Progenitor cell of endocrine pancreas (in vitro differentiated cells): ENCODE measurements at places on chromosomes 13 and 19. TPM values are rescaled to one million over a fixed set of nuclear protein-coding genes. Genes with fewer than 3 reads are reported as not detected.

DNA sequence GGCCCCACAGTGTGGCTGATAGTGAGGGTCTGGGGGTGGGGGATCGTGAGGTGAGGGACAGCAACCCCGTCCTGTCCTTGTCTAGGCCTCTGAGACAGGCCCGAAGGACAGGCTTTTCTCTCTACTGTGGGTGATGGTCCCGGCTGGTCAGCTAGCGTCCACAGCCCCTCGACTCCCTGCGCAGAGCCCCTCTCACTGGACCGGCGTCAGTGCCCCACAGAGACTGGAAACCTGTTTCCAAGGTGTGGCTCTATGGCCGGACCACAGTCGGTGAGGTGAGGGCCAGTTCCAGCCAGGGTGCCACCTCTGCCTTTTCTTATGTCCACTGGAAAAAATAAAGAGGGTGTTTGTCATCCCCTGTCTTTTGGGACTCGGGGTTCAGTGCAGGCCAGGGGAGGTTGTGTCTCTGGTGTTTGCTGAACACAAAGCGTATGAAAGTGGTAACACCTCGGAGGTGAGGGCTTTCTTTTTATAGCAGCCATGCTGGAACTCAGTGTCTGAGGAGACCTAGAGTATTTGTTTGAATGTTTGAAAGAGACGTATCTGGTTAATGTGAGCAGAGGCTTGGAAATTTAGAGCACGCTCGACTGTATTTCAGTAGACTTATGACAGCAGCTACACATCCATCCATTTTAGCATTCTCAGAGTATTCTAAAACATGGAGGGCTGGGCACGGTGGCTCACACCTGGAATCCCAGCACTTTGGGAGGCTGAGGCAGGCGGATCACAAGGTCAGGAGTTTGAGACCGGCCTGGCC is 22.8 kb downstream of the ATP11A start:
- DNase-seq = no peak

DNA sequence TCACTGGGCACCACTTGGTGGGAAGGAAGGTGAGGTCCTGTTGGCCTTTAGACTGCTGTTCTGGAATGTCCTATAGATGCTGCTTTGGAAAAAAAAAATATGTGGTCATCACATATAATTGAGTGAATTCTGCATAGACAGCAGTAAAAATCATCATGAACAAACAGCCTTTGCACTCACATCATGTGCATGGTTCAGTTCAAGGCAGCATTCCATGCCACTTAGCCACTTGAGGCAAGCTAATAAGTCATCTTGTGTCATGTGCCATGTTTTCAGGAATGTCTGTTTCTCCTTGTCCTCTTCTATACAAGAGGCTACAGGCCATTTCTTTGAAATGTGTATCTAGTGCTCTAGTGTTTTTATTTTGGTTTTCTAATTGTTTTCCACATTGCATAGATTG is 43.9 kb upstream of the TSC22D1 start:
- no peak for DNase-seq

MAMSTR gene
- 2.0 and 2.1 TPM in 2 replicates for total RNA-seq

DNA sequence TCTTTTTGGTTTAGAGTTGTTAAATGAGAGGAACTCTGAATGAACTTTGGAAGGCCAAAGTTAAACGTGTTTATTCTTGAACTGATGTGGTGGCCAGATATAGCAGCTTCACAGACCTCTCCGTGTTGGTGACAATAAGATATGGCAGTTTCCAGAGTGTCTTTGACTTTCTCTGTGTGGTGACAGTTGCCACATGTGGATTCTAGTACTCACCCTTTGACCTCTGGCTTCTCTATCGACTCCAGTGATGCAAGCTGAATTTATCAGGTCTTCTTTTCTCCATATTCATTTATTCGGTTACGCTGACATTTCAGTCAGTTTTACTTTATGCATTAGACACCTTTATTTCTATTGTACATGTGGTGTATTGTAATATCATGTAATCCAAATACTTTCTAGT is 1469.5 kb downstream of the SLITRK1 start:
- DNase-seq = no peak

SPPL2B gene
- total RNA-seq = 148 and 153 TPM in 2 replicates

DNA sequence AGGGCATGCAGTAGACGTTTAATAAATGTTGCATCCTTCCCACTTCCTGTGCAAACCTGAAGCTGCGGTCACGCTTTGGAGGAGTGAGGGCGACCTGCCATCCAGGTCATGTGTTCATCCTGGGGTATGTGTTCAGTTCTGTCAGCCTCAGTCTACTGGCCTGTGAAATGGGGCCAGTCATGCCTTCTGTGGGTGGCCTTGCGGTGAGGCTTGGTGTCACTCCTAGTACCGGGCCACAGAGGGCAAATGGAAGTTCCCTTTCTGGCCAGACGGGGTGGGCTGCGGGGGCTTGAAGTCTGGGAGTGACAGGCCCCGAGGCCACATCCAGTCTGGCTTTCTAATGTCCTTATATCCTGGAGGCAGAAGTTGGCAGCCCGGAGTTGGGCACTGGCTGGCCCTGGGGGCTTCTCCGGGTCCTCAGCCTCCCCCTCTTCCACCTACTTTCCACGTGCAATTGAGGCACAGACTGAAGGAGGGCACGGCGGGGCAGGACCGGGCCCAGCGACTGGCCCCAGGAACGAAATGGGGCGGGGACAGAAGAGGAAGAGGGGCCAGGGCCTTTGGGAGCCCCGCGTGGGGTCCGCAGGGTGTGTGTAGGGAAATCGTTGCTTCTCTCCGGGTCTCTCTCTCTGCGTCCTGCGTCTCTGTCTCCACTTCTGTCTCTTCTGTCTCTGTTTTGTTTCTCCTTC is 11.1 kb downstream of the PDE4A start:
- no peak for DNase-seq

TJP3 gene
- total RNA-seq = 36.3 and 40.7 TPM in 2 replicates

DNA sequence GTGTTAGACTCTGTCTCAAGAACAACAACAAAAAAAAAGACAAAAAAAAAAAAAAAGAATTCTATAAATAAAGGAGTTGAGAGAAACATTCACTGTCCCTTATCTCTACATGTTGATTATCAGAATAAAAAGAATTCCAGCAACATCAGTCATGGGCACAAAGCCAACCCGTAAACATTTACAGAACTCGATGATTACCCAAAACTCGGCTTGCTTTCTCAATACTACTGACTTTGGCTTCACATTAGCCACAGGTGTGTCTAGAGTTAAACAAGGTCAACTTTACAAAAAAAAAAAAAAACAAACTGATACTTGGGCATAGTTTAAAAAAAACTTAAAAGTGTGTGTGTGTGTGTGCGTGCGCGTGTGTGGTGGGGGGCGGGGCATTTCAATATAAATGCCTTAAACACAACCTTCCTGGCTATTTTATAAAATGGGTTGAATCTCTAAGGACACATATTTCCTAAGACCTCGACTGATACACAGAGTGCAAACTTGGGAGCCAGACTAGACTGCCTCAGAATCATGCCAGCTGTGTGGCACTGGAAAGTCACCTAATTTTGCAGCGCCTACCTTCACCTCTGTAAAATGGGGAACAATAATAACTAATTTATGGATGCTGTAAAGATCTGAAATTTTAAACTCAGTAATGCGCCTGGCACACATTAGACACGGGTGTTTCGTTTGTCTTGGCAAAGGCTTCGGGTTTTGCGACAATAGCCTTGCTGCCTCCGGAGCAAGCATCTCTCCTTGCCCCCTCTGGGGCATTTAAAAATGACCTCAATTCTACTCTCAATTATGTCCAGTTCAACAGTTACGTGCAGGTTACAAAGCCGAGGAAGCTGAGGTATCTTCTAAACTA is 922 bp downstream of the EBPL start:
- no peak for DNase-seq

DNA sequence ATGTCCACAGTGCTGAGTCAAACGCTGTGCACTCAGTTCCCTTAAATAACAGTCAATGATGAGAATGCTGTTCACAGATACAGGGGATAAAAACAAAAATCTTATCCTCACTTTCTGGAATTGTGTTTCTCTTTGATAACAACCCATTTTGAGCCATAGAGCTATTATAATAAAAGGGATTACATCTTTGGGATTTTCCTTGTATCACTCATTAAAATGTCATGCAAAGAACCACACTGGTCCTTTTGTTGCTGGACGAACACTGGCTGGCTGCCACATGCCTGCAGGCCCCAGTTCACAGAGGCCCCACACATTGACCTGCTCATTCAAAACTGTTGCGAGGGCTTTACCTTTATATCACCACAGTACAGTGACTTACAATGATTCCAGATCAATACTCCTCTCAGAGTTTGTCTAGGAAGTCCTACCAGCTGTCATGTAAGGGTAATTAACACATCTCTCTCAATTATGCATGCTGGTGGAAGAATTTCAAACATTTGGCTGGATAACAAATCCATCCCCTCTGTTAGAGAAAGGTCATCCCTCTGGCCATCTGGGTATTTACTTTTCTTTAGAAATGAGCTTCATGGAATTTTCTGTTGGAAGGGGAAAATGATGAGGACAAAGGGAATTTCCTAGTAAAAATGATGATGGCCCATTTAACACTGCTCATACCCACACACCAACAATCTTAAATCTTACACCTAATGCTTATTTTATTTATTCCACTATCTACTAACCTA is 85.9 kb downstream of the MBNL2 start:
- DNase-seq = no peak

DNA sequence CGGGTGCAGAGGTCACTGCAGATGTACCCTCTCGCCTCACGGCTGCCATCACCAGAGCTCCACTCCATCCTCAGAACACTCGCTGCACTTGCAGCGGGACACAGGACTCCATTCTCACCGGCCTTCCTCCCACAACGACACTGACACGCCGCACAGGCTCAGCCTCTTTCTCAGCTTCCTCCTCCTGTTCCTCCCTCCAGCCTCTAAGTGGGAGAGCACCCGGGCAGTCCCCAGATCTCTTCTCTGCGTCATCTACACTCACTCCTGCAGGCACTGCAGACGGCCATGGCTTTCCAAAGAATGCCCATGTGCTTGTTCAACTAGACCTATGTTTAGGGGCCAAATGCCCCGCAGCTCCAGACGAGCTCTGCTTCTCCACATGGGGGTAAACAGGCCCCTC is 14.3 kb upstream of the FKRP start:
- DNase-seq = no peak

FUT1 gene
- 5.4 and 6.9 TPM in 2 replicates for total RNA-seq

DNA sequence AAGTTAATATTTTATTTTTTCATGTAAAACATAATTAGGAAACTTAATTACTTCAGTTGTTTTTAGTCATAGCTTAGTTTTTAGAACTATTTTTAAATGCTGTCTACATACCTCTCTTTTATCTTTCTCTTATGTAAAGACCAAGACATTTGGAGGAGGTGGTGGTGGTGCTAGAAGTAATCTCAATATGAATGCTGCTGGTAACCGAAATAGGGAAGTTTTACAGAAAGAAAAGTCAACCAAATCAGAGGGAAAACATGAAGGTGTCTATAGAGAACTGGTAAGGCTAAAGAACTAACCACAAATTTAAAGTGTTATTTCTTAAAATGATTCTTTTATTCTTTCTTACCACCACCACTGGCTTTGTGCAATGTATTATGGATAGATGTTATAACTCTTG is 97.3 kb downstream of the TDRD3 start:
- no peak for DNase-seq

- peak; percentile 53 for DNase-seq
Observed at GRCh38 chr19:39502640-39503417, 4.1 kb downstream of the DLL3 start.

GRCh38 chr19:21023901-21024300 is 3.4 kb downstream of the ZNF430 start:
- DNase-seq = no peak

DNA sequence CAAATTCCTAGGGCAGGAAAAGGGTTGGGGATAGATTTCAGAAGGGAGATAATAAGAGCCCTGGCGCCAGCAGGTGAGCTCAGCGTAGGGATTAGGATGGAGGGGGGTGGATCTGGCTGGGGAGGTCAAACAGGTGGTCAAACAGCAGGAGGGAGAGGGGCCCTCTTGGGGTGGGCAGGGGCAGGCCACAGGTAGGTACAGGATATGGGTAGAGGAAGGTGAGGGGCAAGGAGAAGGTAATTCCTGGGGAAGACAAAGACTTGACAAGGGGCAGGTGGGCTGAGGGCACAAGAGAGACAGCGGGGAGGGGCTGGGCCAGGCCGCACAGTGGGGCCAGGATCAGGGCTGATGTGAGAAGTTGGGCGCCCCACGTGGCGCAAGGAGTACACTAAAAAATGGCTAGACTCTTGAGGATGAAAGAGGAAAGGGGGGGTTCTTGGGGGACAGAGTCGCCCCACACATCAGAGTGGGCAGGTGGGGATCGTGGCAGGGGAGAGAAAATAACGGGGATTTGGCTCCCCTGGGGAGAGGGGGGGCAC is 713 bp downstream of the KRI1 start:
- peak; percentile 34 for DNase-seq

DNA sequence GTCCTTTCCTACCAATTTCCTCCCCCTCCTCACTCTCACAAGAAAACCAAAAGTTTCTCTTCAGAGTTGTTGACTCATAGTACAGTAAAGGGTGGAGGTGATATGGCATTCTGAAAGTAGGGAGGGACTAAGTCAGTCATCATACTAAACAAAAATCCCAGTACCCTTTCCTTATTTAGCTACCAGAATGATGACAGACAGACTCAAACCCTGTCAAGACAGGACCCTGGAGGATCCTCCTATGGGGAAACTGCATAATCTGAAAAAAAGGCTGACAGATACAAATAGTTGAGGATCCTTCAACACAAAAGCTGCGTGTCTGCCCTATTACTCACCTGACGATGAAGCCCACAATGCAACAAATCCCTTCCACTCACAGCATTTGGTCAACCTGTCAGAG is 55.5 kb downstream of the CYSLTR2 start:
- DNase-seq = no peak

- DNase-seq = no peak
Observed at GRCh38 chr13:46796129-46796514, 839 bp downstream of the ESD start.

GARIN5A gene
- total RNA-seq = 11.6 and 12.0 TPM in 2 replicates

GRCh38 chr19:8501516-8501915 is 924 bp downstream of the PRAM1 start:
- no peak for DNase-seq

DNA sequence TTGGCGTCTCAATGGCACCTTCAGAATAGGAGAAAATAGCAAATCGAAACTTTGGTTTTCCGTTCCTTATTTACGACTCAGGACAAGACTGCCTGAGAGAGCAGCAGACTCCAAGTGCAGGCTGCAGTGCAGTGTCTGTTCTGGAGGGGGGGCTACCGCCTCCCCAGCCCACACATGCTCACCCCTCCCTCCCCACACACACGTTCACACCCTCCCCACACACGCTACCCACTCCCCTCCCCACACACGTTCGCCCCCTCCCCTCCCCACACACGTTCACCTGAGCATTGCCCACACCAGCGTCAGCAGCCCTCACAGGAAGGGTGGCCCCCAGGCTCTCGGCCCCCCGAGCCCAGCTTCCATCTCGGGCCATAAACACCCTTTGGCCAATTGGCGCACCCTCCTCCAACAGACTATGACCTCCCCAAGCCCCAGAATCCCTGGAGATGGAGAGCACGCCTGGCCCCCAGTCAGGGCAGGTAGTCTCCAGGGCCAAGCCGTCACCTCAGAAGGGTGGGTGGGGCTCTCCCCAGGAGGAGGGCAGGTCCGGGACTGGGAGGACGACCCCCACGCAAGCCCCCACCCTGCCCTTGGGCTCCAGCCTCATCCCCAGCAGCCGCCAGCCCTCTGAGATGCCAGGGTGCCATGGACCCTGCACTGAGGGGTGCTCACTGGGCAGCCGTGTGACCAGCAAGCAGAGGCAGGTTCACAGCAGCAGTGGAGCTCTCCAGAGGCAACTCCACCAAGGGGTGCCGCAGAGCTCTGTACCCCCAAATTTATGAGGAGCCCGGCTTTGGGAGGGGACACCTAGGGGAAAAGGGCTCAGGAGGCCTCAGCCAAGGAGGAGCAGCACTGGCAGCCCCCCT is 27.5 kb downstream of the RASA3 start:
- DNase-seq = no peak
